ENCODE measurements at places on chromosomes 16 and 17. TPM values are rescaled to one million over a fixed set of nuclear protein-coding genes. Genes with fewer than 3 reads are reported as not detected.

DNA sequence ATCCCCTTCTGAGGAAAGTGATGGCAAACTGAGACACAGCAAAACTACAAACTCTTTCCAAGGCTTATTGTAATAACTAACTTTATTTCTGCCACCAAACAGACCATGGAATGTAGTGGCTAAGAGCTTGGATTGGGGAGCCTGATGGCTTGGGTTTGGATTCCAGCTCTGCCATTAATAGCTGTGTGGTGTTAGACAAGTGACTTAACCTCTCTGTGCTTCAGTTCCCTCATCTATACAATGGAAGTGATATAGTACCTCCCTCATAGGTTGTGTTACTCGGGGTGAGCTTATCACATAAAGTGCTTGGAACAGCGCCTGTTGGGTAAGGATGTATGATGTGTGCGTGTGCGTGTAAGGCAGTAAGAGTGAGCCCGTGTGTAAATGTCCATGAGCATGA is 5.9 kb upstream of the RNF112 start:
- DNase-seq: no peak

GRCh38 chr17:12622726-12623125 is 43.0 kb upstream of the MYOCD start:
- DNase-seq: no peak

DNA sequence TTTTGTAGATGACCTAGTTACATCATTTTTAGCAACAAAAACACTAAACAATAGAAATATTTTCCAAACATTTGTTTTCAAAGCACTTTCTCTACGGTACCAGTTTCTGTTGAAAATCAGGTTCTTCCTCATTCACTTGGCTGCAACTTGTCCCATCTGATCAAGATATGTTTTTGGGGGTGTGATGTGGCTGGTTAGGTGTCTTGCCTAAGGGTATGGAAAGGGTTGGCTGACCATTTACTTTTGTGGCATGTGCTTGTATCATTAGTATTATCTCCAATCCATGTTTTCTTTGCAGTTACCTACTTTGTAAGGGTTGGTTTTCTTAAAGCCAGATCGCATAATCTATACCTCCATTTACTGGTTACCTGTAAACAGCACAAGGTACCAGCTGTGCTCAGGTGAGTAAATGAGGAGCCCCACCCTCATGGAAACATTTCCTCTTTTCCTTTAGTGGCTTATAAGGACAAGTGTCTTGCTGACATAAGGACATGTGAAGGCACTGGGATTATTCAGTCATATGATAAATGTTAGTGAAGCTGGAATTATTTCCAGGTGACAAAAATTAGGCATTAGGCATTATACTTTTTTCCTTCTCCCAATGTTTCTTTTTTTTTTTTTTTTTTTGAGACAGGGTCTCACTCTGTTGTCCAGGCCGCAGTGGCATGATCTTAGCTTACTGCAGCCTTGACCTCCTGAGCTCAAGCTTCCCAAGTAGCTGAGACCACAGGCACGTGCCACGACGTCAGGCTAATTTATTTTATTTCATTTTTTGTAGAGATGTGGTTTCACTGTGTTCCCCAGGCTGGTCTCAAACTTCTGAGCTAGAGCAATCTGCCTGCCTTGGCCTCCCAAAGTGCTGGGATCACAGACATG is 162.0 kb downstream of the CCDC182 start:
- no peak for DNase-seq

SHISA6 gene
- total RNA-seq: not detected

PMFBP1 gene
- total RNA-seq: 5.7 TPM

CCDC78 gene
- total RNA-seq: 4.8 TPM

- DNase-seq: no peak
Observed at GRCh38 chr17:38910325-38910724, 15.1 kb upstream of the LASP1NB start.

SPATA22 gene
- not detected for total RNA-seq

DNA sequence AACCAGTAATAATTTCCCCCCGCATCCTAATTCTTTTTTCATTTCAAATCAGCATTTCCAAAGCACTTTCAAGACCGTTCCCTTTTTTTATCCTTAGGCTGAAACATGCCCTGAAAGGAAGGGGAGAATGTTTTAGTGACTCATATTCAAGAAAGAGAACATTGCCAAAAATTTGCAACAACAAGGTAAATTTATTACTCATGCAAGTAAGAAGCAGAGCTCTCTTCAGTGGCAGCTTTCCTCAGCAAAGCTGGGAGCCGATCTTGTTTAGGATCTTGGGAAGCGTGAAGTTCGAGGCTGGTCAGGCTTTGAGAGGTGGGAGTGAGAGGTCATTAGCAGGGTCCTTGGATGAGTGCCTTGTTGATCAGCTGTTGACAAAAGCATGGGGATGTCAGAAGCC is 129.5 kb downstream of the PRKCA start:
- DNase-seq: no peak

UMOD gene
- not detected for total RNA-seq

KRT24 gene
- total RNA-seq: not detected

DNA sequence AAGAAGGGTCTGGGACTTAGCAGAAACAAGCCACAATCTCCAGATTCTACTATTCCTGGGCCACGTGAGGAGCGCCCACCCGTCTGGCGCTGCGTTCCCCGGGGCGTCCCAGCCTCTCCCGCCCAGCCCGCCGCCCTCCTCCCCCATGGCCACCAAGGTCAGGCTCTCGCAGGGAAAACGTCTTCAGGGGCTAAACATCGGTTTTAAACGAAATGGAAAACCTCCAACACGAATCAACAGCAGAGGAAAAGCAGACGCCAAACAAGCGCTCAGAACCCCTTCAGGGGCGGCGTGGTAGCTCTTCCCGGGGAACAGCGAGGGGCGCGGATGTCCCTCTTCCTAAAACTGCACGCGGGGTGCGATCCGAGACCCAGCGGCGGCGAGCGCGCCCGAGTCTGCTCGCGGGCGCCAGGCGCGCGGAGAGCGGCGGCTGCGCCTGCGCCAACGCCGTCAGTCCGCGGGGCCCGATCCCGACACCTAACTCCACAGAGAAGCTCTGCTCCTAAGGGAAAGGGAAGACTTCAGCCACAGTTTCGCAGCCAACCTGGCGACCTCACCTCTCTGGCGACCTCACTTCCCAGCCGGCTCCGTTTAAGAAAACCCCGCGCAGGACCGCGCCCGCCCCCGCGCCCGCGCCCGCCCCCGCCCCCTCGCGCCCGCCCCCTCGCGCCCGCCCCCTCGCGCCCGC is 505 bp upstream of the COG1 start:
- DNase-seq: peak; percentile 63

- no peak for DNase-seq
Observed at GRCh38 chr16:73432850-73433730, 385.2 kb upstream of the ZFHX3 start.

MIS12 gene
- 31.2 TPM for total RNA-seq

GRCh38 chr16:54280751-54281150 is 5.8 kb downstream of the IRX3 start:
- no peak for DNase-seq

DNA sequence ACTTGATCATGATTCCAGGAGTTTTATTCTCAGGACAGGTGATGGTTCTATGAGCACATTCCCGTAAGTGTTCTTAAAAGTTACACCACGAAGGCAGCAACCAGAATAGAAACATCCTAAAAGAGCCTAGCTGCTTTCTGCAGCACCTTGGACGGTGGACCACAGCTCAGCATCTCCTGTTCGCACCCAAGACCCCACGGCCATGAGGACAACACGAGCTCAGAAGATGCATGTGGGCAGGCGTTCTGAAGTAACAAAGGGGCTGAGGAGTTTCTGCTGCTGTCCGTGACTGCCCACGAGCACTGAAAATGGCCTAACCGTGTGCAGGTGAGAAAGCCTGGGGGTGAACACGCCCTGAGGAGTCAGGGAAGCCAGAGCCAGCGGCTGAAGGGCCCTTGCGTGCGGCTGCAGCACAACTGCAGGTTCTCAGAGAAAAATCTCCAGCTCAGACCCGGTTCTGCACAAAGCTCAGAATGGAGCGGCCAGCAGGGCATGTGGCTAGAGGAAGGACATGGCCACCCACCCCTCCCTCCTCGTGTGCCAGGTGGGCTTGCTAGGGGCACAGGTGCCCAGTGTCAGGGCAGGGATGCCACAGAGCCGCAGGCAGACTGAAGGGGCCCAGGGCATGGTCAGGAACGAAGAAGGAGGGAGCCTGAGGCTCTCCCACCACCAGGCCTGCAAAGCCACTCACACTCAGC is 10.8 kb upstream of the C16orf95 start:
- no peak for DNase-seq

GRCh38 chr16:50696575-50697420 is 3.4 kb downstream of the NOD2 start:
- DNase-seq: no peak

ICAM2 gene
- 44.7 TPM for total RNA-seq

KRTAP17-1 gene
- not detected for total RNA-seq

GRCh38 chr17:34692920-34693319 is 113.5 kb downstream of the TMEM132E start:
- no peak for DNase-seq

TBC1D3C gene
- total RNA-seq: 4.6 TPM

- DNase-seq: no peak
Observed at GRCh38 chr16:8733849-8734540, 59.6 kb downstream of the ABAT start.

DNA sequence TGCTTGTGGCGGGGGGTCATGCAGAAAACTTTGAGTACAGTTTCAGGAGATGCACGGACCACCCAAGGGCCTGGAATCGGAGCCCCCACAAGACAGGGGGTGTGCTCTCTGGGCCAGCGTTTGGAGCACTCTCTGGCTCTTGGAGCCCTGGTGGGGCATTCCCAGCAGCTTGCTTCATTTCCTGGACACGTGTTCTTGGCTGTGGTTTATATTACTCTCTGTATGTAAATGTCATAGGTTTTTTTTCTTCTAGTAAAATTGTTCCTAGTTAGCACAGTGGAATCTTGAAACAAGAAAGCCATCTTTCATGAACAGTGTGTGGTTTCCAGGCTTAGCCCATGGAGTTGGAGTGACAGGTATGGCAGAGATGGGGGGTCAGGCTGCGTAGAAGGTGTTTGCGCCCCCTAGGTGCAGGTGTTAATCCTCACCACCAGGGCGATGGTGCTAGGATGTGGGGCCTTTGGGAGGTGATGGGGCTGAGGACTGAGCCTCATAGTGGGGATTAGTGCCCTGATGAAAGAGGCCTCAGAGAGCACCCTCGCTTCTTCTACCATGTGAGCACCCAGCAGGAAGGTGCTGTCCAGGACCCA is 79.8 kb downstream of the JPH3 start:
- no peak for DNase-seq

- DNase-seq: no peak
Observed at GRCh38 chr17:7250695-7251627, 573 bp downstream of the CTDNEP1 start.

- no peak for DNase-seq
Observed at GRCh38 chr16:80915079-80915450, 91.6 kb downstream of the CMC2 start.

CD19 gene
- 295 TPM for total RNA-seq

NPIPB13 gene
- 48.1 TPM for total RNA-seq

- DNase-seq: no peak
Observed at GRCh38 chr17:34071886-34072420, 183.1 kb upstream of the CCL2 start.

GRCh38 chr17:59368218-59368857 is 36.9 kb downstream of the YPEL2 start:
- no peak for DNase-seq

- no peak for DNase-seq
Observed at GRCh38 chr16:64919141-64919540, 202.7 kb downstream of the CDH11 start.

- no peak for DNase-seq
Observed at GRCh38 chr16:10992112-10992511, 47.7 kb downstream of the CLEC16A start.

DNA sequence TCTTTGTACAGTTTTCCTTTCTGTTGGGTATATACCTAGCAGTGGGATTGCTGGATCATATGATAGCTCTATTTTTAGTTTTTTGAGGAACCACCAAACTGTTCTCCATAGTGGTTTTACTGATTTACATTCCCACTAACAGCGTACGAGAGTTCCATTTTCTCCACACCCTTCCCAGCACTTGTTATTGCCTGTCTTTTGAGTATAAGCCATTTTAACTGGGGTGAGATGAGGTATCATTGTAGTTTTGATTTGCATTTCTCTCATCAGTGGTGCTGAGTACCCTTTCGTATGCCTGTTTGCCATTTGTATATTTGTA is 887 bp upstream of the EVI2B start:
- no peak for DNase-seq

SULT1A4 gene
- total RNA-seq: 2.1 TPM

DNA sequence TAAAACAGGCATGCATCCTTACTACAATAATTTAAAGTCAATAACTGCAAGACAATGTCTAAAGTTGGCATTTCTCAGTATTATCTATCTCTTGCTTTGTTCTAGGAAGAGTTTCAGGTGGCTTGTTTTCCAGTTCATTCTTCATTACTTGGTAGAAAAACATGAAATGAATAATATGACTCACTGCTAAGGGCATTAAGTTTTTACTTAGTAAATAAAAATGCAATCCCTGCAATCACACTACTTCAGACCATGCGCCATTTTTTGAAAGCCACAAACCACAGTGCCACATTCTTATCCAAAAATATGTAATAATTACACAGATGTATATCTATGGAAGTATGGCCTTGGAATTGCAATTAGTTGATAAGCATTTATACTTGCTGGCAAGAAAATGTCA is 55.4 kb downstream of the CREBBP start:
- no peak for DNase-seq

DNA sequence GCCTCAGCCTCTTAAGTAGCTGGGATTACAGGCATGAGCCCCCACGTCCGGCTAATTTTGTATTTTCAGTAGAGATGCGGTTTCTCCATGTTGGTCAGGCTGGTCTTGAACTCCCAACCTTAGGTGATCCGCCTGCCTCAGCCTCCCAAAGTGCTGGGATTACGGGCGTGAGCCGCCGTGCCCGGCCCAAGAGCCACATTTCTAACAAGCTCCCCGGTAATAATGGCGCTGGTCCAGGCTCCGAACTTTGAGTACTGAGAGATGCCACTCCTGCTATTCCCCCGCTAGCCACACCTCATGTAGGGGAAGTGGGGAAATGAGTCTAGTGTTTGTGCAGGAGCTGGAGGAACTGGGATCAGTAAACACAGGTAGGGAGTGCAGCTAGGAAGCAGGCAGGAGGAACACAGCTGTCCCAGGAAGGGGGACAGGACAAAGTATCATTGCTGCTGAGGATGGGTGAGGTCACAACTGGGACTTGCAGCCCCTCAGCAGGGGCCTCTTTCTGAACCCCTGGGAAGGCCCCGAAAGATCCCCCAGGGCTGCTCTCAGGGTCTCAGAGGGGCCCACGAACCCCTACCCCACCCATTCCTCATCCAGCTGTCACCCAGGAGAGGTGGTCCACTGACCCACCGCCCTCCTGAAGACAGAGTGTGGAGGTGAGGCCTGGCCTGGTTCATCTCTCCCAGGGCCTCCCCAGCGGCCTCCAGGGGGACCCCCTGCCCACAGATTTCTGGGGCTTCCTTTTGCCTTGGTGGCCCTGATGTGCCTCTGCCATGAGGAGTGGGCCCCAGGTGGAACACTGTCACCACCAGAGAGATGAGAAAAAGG is 3.7 kb upstream of the KREMEN2 start:
- DNase-seq: no peak

CIBAR2 gene
- not detected for total RNA-seq
